ENCODE measurements at places on chromosomes 2 and 18.

GRCh38 chr2:61326423-61326822, 144.5 kb downstream of the USP34 start:
- DNase-seq: no peak

DNA sequence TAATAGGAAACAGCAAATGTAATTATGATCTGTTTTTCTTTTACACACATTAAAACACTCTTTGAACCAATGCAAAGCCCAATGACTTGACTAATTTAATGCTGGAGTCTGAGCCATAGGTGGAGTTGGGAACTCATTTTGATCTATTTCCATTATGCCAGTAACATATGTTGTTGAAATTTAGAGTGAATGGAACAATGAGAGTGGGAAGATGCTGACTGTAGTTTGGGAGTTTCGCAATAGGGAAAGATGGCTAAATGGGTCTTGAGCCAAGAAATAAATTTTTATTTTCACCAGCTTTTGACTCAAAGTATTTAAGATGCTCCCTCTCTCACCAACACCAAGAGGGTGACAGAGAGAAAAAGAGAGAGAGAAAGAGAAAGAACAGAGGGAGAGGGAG, 246.7 kb downstream of the DLGAP1 start:
- DNase-seq: no peak

DNA sequence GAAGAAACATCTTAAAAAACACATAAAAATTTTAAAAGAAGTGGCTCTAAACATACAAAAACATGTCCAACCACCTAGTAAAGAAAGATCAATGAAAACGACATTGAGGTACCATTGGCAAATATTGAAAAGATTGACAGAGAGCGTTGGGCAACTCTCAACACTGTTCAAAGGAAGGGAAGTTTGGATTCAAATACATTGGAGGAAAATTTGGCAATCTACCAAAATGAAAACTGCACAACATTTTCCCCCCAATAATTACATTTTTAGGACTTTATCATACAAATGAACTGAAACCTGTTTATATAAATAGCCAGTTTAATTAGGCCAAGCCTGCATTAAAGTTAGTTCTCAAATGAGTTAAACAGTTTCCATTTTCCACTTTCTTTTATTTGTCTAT, 758.9 kb downstream of the NRXN1 start:
- no peak for DNase-seq

GRCh38 chr2:190576573-190576972, 42.1 kb upstream of the NEMP2 start:
- no peak for DNase-seq

DNA sequence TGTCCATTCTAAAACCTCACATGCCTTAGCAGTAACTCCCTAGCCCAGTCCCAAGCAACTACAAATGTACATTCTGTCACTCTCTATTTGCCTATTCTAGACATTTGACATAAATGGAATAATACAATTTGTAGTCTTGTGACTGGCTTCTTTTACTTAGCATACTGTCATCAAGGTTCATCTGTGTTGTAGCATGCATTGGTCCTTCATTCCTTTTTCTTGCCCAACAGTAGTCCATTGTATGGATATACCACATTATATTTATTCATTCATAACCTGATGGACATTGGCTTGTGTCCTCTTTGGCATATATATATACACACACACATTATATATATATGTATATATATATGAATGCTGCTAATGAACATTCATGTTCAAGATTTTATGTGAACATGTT, 2.2 kb upstream of the MFSD2B start:
- no peak for DNase-seq

DNA sequence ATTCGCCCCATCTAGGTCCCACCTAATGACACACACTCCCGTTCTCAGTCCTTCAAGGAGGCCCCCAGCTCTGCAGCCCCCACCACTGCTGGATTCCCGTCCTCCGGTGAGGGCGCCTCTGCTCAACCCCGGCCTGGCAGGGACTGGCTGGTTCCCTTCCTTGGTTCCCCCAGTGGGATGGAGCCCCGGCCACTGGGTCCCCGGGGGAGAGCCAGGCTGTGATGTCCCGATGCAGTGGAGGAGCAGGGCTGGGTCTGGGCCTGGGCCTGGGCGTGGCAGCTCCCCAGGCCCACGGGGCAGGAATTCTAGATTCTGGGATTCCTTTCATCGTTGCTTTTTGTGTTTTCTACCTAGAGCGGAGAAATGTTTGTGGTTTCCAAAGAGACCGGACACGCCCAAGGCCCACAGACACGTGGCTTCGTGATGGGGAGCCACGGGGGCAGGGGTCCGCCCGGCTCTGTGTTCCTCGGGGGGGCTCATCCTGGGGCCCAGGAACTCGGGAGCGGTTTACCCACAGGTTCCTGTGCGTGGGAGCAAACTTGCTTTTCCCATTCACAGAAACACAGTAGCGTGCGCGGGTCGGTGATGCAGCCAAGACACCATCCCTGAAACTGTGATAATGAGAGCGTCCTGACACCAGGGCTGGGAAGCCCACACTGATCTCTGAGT, 67.0 kb downstream of the SLC66A2 start:
- DNase-seq: no peak

GRCh38 chr2:58535990-58536389, 294.9 kb upstream of the FANCL start:
- no peak for DNase-seq

- no peak for DNase-seq
These were observed 728.6 kb upstream of the CDH2 start for GRCh38 chr18:28905509-28905908.

DNA sequence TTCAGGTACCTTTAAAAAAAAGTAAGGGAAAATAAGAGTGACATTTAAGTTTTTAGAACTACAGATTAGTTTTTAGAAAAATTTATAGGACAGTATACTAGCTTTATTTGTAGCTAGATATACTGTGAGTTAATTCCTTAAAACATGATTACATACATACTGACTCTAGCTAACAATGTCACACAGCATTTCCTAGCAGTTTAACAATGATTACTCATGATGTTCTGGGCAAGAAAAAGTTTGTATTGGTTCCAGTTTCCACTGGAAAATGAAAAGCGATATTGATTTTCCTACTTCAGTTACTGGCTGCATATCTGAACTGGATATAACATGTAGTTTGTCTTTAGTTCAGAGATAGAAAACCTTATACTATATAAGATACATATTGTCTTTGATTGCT, 19.4 kb downstream of the SLC39A6 start:
- no peak for DNase-seq

DNA sequence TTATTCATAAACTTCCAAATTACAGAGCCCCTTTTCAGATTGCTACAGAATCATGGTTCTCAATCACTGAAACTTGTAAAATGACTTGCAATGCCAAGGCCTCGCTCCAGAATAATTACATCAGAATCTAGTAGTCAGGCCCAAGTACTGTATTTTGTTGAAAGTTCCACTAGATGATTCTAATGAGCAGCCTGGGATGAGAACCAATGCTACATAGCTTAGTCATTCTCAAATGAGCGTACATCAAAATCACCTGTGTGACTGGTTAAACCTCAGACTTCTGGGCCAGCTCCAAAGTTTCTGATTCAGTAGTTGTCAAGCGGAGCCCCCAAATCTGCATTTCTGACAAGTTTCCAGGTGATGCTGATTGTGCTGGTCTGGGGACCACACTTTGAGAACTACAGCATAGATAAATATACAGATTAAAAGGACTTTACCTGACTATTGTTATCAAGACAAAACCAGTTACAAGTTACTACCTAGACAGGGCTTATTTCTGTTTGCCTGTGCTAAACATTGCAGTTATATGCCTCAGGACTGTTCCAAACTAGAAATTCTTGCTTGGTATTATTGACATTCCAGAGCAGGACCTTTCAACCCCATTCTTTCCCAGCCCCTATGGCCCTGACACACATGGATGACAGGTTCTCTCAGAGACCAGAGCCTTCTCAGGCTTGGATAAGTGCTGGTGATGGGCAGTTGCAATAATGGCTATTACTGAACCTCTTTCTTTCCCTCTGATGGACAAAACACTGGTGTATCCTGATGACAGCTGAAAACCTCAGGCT, 83.1 kb downstream of the UPP2 start:
- DNase-seq: no peak

DNA sequence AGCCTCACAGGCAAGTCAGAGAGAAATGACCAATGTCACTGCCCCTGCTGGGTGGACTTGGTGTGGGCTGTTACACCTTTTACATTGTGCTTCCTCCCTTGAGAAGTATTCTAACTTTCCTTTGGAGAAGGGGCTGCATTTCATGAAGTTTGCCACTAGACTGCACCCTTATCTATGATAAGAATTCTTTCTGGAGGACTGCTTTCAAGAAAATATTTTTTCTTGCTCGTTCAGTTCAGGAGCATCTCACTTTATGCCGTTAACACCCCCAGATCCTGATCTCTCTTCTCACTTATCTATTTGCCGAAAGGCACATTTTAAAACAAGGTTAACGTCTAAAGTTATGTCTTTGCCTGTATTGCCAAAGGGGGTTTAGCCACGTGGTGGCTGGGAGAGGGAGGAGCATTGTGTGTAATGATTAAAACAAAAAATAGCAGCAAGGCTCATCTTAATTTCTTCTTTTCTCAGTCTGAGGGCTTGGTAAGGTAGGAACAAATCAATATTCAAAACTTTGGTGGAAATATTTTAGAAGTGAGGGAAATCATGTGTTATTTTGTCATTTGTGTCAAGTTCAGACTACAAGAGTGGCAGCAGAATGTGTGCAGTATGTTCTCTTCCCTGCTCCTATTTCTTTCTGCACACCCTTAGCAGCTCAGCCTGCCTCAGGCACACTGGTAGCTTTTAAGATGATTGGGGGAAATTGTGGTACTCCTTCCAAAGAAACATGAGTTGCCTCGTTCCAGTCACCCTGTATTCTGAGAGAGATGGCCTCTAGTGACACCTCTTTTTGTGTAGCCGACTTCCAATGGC, 1.6 kb upstream of the IGFBP5 start:
- DNase-seq: no peak

- DNase-seq: no peak
These were observed 262.0 kb downstream of the SLC8A1 start for GRCh38 chr2:40189881-40190280.

DNA sequence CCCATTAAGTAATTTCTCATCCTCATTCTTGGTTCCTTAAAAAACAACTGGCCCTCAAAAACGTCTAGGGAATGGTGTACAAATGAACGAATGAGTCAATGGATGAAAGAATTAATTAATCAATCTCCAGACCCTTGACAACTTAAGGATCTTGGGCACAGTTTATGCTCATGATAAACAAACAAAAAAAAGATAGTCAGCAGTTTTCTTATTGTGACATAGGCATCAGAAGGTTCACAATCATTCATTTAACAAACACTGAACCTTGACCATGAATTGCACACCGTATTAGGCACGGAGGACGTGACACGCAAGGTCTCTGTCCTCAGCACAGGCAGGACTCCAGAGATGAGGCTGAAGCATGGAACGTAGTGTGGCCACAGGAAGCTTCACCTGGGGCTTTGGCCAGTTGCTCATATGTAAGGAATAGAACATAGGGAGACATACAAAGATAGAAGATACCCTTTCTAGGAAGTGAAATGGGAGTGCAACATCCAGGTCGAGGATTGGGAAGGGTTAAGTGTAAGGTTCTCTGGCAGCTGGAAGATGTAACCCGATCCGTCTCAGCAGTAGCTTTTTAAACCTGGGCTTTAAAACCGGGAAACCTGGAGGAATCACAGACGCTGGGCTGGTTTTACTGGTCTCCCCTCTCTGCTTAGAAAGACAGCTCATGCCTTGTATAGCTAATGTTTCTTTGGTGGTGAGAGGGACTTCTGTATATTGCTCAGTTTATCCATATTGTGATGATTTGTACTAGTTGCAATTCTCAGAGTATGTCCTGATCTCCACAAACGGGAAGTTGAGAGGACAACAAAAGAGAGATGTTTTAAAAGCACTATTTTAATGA, 8.9 kb upstream of the LTBP1 start:
- DNase-seq: no peak

- no peak for DNase-seq
These were observed 1.3 kb upstream of the TOGARAM2 start for GRCh38 chr2:28979576-28980366.

DNA sequence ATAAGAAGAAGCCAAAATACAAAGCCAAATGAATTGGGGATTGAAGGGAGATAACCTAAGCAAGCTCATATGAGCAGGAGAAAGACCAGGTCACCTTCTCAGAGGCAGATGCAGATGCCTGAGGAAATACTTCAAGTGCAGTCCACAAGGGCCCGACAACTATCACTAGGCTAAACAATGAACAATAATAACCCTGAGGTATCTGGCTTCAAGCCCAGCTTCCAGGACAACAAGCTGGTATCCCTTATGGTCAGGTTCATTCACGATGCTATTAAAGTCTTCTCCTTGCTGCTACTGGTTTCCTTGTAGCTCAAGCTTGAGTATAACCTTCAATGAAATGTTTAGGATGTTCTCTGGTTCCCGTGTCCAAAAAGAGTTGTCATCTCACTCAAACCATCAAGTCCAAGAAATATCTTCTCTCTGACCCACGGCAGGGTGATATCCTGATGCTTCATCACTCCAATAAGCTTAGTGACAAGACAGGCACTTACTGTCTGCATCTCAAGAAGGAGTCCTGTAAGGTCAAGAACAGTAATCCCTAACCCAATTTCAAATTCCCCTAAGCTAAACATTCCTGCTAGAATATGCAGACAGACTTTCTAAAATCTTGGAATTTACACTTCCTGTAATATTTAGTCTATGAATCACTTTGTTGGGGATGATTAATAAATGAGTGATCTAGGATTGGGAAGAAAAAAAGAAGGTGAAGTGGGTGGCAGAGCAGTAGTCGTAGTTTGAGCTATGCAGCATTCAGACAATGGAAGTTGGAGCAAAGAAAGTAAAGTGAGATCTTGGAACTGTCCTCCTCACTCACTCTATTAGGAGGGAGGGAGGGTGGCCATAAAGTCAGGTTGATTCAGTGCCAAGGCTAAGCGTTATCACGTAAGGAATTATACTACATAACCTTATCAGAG, 33.1 kb downstream of the CHN1 start:
- DNase-seq: no peak

GRCh38 chr2:200509235-200509611, 645 bp downstream of the KCTD18 start:
- no peak for DNase-seq

GRCh38 chr2:189534854-189535832, 45.4 kb downstream of the SLC40A1 start:
- DNase-seq: no peak

DNA sequence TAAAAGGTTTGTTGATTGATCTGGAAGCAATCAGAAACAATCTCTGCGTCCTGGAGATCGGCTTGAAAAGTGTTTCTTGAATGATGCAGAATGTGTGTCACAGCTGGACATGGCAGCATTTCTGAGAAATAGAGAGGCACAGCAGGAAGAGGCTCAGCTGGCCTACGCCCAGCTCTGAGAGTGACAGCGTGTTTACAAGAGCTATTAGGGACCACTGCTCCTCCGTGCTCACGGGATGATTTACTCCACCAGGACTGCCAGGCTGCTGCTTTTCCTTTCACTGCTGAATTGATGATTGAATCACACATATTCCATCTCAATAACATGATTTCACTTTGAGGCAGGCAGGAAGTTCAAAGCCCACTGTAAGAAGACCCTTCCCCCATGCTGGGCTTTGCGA, 62.8 kb downstream of the GALNT14 start:
- no peak for DNase-seq

- no peak for DNase-seq
These were observed 511.4 kb downstream of the RNF144A start for GRCh38 chr2:7428454-7429204.

- DNase-seq: no peak
These were observed 24.3 kb downstream of the KLHL29 start for GRCh38 chr2:23409248-23409647.

Measured in activated T-cell treated with anti-CD3 and anti-CD28 coated beads, Interleukin-2, amount 50 U/mL, for 48 hours (primary cell).